ENCODE measurements at places on chromosomes 12 and 14.

GRCh38 chr14:55070981-55071411 is 19.5 kb downstream of the MAPK1IP1L start:
- no peak for DNase-seq

GRCh38 chr12:9730011-9730410 is 2.9 kb downstream of the CLECL1 start:
- no peak for DNase-seq

GRCh38 chr14:40368314-40368713 is 936.1 kb upstream of the FBXO33 start:
- DNase-seq, result no peak

GRCh38 chr14:81784084-81784483 is 250.4 kb upstream of the SEL1L start:
- DNase-seq, result no peak

DNA sequence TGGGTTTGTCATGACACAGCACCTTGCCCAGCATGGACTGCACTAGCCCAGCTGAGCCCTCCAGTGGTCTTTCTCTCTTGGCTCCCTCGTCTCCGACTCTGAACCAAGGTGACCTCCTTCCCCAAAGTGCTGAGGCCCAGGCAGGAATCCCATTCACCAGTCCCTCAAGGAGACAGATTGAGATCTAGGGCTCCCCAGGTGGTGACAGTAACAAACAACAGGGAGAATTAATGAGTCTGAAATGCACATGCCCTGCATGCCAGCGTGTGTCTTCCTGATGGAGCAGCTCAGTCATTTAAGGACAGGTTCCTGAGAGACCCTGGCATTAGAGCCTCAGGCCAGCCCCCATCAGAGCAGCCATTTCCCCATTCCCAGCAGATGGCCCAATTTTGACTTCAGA is 51.4 kb upstream of the OAS1 start:
- no peak for DNase-seq

DNA sequence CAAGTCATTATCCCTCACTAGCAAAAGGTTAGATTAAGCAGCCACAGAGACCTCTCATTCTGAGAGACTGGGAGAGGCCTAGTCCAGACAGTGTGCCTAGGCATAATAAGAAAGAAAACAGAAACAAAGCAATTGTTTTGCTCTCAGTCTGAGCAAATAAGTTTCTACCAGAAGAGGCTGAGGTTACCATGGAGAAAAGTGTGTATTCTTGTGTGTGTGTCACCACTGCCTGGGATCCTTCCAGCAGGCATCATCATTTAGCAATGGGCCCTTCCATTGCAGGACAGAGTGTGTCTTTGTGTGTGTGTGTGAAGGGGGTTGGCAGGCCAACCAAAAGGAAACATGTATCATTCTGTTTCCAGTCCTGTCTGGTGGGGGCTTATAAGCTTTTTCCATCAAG is 3.7 kb downstream of the EFS start:
- DNase-seq, result no peak

DNA sequence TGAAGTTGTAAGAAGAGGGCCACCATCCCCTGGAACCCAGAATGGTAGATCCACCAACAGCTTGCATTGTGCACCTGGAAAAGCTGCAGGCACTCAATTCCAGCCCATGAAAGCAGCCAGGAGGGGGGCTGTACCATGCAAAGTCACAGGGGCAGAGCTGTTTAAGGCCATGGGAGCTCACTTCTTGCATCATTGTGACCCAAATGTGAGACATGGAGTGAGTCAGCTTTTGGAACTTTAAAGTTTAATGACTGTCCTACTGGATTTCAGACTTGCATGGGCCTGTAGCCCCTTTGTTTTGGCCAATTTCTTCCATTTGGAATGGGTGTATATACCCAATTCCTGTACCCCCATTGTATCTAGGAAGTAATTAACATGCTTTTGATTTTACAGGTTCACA is 50.8 kb downstream of the SLC16A7 start:
- no peak for DNase-seq

- no peak for DNase-seq
These were observed 51.1 kb downstream of the HSPB8 start for GRCh38 chr12:119229837-119230236.

GRCh38 chr12:130937063-130937462 is 16.6 kb upstream of the ADGRD1 start:
- DNase-seq, result no peak

- no peak for DNase-seq
These were observed 33.9 kb upstream of the RNU6-7 start for GRCh38 chr14:32167907-32168306.

GRCh38 chr14:58663494-58664111 is 25.8 kb downstream of the DACT1 start:
- DNase-seq, result no peak

GRCh38 chr14:73889376-73889775 is 2.7 kb downstream of the ZNF410 start:
- DNase-seq, result no peak

DNA sequence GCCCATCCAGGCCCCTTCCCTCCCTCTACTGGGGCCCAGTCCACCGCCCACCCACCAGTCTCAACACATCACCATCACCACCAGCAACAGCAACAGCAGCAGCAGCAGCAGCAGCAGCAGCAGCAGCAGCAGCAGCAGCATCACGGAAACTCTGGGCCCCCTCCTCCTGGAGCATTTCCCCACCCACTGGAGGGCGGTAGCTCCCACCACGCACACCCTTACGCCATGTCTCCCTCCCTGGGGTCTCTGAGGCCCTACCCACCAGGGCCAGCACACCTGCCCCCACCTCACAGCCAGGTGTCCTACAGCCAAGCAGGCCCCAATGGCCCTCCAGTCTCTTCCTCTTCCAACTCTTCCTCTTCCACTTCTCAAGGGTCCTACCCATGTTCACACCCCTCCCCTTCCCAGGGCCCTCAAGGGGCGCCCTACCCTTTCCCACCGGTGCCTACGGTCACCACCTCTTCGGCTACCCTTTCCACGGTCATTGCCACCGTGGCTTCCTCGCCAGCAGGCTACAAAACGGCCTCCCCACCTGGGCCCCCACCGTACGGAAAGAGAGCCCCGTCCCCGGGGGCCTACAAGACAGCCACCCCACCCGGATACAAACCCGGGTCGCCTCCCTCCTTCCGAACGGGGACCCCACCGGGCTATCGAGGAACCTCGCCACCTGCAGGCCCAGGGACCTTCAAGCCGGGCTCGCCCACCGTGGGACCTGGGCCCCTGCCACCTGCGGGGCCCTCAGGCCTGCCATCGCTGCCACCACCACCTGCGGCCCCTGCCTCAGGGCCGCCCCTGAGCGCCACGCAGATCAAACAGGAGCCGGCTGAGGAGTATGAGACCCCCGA is 6.8 kb upstream of the RNU7-1 start:
- DNase-seq, result peak; percentile 62

GRCh38 chr12:119870457-119870856 is 6.7 kb downstream of the CIT start:
- no peak for DNase-seq

DNA sequence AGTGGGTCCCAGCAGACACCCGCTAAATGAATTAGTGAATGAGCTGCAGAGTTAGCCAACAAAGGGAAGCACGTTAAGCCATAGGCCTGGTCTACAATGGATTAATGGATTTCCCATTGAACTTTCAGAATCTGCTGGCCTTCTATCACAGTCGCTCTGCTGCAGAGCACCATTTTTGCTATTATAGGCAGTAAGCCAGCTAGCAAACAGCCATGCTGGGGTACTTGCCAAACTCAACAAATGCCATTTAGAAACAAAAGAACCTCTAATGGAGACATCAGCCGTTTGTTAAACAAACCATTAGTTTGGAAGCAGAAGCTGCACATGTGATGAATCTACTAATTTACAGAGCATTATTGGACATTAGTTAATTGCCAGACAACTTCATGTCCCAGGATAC is 181.1 kb upstream of the STXBP6 start:
- no peak for DNase-seq

- DNase-seq, result peak; percentile 1
These were observed 87.2 kb downstream of the SCN8A start for GRCh38 chr12:51678086-51678724.

DNA sequence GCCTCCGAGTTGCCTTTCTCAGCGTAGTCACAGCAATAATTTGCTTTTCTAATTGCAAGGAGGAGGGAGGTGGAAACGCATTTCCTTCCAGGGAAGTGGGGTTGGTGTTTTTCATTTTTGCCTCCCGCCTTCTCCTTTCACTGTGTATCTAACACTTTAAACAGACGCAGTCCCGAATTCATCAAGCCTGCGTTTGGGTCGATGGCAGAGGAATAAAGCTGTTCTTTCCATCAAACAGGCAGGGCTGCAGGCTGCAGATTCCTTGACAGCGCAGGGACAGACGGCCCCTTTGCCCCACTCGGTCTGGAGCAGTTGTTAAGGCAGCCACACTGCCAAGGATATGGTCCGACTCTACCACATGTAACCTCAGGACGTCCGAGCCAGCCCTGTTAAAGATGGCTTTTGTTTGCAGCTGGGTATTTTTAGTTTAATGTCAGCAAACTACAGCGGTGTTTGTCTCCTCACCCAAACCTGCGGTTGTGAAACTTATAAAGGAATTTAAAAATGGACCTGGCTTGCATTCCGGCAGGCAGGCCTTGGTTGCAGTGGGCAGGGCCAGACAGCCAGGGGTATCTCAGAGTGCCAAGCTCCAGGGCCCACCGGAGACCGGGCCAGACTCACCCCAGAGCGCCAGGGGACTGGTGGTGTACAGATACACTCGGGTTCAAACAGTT is 2.1 kb downstream of the CHST11 start:
- DNase-seq, result no peak

DNA sequence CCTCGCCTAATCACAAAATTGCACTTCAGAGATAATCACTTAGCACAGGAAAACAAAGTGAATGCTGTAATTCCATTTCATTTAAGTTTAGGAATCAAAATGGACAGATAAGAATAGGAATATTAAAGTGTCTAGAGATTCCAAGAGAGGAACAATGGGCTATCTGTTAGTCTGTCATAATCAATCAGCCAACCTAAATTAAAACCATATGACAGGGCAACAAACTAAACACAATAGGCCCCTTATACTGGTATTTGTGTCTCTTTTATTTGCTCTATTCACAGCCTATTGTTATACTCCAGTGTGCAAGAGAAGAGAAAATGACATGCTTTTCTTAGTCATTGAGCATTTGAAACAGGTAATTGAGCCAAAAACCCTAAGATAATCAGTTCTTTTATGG is 259.4 kb downstream of the PRKD1 start:
- DNase-seq, result no peak

DNA sequence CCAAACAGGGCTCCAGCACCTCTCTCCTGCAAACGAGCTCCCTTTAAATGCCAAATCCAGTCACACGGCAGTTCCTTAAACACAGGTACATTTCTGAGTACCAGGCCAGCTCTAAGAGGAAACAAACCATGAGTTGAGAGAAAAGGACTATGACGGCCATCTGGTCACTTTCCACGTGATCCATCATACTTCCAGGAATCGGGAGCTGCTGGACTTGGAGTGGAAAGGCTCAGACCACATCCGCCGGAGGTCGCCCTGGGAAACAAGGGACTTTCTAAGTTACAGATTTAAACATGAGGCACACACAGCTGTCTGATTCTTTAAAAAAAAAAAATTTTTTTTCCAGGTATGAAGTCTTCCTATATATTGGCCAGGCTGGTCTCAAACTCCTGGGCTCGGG is 39.2 kb downstream of the ACADS start:
- DNase-seq, result no peak

- no peak for DNase-seq
These were observed 21.6 kb downstream of the GPR132 start for GRCh38 chr14:105043641-105044040.

- DNase-seq, result no peak
These were observed 43.5 kb downstream of the SVOP start for GRCh38 chr12:108977360-108977759.

GRCh38 chr12:65164774-65165173 is 4.6 kb upstream of the LEMD3 start:
- no peak for DNase-seq

DNA sequence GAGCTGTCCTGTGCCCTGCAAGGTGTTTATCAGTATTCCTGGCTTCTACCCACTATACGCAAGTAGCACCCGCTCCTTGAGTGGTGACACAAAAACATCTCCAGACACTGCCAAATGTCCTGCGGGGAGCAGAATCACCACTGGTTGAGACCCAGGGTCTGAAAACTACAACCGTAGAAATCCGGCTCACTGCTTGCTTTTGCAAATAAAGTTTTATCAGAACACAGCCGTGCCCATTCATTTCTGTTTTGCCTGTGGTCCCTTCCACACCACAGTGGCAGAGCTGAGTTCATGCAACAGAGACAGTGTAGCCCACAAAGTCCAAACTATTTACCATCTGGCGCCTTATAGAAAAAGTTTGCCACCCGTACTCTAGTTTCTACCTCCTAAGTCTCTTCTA is 125.7 kb upstream of the DIO3 start:
- DNase-seq, result no peak

DNA sequence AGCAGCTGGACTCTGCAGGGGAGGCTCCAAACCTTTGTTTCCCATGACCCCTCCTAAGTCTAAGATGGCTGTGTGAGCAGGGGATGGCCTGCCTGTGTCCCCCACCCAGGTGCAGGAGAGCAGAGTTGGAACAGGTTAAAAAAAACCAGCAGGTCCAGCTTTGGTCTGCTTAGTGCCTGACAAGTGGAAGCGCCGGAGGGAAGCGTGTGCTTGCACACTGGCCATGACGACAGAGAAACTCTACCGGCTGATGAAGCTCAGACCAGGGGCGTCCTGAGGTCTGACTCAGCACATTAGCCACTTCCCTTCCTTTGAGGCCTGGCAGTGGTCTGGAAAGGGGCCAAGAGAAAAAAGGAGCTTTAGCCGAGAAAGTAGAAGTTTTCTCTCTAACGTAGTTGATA is 280.1 kb downstream of the VRK1 start:
- no peak for DNase-seq

DNA sequence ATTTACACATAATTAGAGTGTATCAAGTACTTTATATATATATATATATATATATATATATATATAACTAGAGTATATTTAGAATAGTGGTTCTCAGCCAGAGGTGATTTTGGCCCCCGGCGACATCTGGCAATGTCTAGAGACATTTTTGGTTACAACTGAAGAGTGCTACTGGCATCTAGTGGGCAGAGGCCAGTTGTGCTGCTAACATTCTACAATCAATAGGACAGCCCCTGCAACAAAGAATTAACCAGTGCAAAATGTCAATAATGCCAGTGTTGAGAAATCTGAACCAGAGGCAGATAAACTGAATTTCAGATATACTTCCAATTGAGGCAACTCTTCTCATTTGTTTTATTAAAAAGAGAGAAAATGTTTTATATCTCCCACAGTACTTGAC is 8.9 kb downstream of the GTF2A1 start:
- DNase-seq, result peak; percentile 31

GRCh38 chr14:57640036-57640435 is 146.4 kb upstream of the CCDC198 start:
- DNase-seq, result no peak

DNA sequence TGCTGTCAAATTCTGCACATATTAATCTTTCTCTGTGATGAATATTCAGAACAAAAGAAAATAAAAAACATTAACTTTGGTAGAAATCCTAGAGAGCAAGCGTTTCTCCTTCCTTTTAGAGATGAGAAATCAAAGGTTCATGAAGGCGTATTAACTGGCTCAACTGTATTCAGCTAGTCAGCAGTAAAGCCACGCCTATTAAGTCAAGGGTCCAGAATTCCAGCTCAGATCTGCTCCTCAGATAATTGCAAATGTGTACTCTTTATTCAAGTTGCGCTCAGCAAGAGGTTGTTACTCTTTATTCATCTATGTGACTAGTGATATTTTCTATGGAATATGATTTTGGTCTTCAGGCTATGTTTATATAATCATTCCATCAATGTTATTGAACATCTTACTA is 13.1 kb upstream of the POC1B start:
- DNase-seq, result no peak
